ENCODE measurements at places on chromosomes 7 and 10.
A peak's percentile ranks its signal among the peaks of the same experiment; 100 is the strongest.

- DNase-seq, result no peak
Observed at GRCh38 chr10:19097151-19097550, 48.5 kb downstream of the MALRD1 start.

DNA sequence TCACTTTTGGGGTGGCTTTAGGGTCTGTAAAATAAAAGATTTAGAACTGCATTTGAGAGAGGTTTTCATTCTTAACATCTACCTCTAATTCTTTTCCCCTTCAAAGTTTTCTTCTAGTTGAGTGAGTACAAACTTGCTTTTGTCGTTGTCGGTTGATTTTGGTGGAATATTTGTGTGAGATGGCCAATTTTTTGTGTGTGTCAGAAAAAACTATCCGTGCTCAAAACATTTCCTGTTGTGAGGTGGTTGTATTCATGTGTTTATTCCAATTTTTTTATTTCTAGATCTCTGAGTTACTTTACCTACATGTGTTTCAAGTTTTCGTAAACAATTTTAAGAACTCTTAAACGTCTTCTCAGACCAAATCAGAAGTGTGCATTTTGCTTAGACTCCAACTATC, 1.6 kb downstream of the AHR start:
- DNase-seq, result no peak

GRCh38 chr7:55498770-55499169, 73.5 kb downstream of the VOPP1 start:
- no peak for DNase-seq

DNA sequence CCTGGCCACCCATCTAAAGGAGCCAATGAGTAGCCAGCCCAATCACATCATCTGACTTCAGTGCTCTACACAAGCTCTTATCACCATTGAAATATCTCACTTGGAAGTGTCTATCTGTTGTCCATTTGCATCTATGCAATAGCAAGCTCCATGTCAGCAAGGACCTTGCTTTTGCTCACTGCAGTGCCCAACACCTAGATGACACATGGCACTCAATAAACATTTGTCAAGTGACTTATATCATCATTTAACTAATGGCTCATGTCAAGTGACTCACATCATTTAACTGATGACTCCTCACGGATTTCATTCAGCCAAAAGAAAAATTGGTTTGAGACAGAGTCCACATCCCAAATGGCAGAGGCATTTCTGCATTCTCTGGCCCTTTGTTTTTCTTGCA, 92.9 kb upstream of the ADAM12 start:
- DNase-seq, result no peak

DNA sequence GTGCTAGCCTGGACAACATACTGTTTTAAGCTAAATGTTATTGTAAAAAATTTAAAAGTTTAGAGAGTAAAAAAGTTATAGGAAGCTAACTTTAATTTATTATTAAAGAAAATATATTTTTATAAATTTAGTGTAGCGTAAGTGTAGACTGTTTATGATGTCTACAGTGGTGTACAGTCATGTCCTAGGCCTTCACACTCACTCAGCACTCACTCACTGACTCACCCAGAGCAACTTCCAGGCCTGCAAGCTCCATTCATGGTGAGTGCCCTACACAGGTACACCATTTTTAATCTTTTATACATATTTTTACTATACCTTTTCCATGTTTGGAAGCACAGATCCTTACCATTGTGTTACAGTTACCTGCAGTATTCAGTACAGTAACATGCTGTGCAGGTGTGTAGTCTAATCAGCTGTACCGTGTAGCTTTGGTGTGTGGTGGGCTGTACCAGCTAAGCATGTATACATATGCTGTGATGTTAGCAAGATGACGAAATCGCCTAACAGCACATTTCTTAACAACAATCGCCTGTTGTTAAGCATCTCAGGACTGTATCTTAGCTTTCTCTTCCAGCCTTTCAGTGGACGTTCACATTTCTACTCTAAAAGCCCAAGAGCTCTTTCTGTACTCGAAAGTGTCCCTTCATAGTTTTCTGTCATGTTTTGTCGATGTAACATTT, 12.5 kb downstream of the RNF32 start:
- no peak for DNase-seq

- DNase-seq, result no peak
Observed at GRCh38 chr7:133763076-133763640, 364.0 kb upstream of the LRGUK start.

GRCh38 chr10:75034131-75034512, 77.3 kb upstream of the SAMD8 start:
- no peak for DNase-seq

DNA sequence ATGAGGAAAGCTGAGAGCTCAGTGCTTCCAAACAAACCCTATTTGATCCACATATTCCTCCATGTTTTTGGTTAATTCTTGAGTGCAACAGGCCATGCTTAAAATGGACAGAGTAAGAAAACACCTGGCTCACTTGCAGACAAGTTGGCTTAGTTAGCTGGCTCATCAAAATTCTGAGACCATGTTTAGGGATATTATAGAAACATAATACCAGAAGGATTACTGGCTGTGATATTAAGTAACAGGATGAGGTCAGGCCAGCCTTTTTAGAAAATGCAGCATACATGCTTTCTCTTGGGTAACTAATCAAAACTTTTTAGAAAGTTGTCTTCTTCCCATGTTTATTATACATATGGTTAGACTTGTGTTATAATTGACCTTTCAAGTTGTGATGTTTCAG, 867.2 kb upstream of the LRRTM3 start:
- DNase-seq, result no peak

DNA sequence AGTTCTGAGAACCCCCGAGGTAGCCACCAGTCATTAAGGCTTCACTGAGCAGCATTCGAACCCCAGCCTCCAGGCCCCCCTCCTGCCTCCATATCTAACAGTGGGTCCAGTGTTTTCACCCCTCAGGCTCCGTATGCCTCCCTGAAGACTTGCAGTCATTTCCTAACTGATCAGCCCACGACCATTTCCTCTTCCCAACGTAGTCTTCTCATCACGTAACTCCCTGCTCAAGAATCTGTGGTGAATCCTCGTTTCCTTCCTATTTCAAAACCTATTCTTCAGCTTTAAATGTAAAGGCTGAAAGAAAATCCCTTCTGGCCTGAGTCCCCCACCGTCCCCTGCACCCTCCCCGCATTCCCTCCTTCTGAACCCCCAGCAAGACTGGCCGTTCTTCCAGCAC, 21.1 kb downstream of the FRMD4A start:
- no peak for DNase-seq

- no peak for DNase-seq
Observed at GRCh38 chr10:133365461-133366129, 7.6 kb downstream of the ECHS1 start.

- no peak for DNase-seq
Observed at GRCh38 chr10:85645053-85645452, 721.5 kb downstream of the GRID1 start.

GRCh38 chr7:138465046-138465445, 5.0 kb downstream of the TRIM24 start:
- no peak for DNase-seq

- DNase-seq, result peak; percentile 31
Observed at GRCh38 chr7:111953611-111954010, 252.6 kb downstream of the DOCK4 start.

All from DMS153 (cell line).